ENCODE measurements at places on chromosomes 16 and 17.

GRCh38 chr17:29682987-29683386 lies 60.3 kb upstream of the CORO6 start:
- DNase-seq, result peak; percentile 15

GRCh38 chr16:63703612-63704011 lies 1418.3 kb downstream of the CDH11 start:
- DNase-seq, result no peak

DNA sequence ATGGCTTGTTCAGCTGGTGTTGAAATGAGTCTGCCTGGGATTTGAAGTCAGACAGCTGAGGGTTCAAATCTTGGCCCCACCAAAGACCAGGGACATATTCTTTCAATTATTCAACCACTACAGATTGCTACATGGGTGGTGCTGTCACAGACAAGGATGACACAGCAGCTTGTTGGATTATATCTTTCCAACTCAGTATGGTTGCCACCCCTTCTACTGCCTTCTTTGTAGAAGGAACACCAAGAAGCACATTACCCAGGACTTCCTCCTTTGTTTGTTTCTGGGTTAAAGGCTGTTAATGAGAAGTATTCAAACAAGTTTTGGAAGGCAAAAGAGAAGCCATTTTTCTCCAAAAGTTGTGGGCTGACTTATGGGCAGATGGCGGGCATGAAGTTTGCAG lies 78.6 kb downstream of the COPRS start:
- DNase-seq, result no peak

- no peak for DNase-seq
Observed at GRCh38 chr17:65182233-65182632, 45.1 kb downstream of the RGS9 start.

- no peak for DNase-seq
Observed at GRCh38 chr17:10807704-10808128, 3.8 kb upstream of the TMEM238L start.

DNA sequence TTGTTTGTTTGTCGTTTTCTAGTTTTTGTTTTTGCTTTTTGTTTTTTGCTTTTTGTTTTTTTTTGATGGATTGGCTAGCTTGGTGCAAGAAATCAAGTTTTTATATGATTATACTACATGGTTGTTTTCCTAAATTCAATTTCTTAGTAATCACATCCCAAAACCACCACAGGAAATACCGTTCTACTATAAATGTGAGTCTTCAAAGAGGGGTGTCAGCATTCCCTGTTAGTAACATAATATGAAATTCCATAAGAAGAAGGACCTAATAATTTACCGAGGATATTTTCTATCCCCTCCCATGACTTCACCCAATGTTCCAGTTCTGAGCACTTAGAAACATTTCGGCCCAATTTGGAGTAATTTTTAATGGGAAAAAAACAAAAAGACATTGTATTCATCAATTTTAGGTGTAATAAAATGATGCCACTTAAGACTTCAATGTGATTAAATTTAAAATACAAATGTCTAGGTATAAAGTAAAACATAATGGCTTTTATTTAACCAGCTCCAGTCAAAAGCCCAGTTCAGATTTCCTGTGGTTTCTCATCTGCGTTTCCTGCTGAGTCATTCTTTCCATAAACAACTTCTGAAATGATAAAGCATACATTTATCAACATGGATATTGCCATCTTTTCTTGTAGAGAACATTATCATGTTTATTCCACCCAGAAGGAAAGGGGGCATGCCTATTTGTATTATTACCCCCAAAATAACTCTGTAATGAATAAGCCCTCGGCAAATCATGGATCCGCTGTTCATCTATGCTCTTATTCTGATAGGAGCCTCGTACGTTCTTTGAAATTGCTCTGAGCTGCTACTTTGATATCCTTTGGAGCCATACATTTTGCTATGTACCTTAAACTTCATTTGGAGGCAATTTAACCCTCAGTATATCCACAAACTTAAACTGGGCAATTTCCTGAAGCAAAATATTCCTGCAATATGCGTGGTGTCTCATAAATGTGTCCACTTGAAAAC lies 28.1 kb downstream of the HSBP1 start:
- peak; percentile 64 for DNase-seq

GRCh38 chr17:20908313-20909267 lies 134.2 kb downstream of the USP22 start:
- peak; percentile 86 for DNase-seq

DNA sequence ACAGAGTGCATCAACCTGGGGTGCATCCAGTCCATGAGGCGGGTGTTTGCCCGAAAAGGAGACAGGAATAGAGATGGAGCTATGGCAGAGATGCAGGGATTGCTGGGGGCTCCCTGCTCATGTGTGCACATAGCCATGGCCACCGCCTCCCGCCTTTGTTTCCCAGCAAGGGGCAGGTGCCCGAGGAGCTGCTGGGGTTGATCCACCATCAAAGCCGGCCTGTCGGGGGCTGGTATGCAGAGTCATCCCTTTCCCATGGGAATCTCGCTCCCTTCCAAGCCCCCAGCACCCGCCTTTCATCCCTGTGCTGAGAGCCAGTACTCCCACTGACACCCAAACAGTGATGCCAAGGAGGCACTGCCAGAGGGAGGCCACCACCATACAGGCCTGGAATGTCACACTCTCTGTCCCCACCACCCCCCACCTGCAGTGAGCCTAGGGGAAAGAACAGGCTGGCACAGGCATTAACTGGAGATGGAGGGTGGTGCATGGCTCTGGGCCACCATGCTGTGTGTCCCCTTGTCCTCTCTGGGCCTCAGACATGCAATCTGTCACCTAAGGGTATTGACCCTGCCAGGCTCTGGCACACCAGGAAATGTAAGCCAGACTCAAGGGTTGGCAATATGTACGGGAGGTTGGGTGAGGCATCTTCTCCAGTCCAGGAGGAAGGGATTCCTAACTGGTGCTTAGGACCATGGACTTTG lies 65.1 kb downstream of the SREBF1 start:
- no peak for DNase-seq

- no peak for DNase-seq
Observed at GRCh38 chr17:78226055-78226758, 5.2 kb upstream of the TMEM235 start.

GRCh38 chr16:74950511-74950910 lies 34.4 kb downstream of the WDR59 start:
- no peak for DNase-seq

DNA sequence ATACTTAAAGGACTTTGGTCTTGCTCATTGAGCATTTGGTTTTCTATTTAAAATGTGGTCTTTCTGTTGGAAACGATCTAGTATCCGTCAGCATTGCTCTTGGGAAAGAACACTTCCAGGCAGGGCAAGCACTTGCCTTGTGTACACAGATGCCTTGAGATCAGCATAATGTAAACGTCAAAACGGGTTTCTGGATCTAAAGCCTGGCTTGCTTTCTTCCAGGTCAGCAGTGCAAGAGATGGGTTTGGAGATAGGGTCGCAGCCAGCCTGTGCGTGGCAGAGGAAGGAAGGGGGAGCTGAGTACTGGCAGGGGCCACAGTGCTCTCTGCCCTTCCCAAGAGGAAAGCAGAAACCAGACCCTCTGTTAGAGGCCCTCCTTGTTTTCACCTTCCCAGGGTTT lies 175.5 kb downstream of the LGALS9B start:
- no peak for DNase-seq

GRCh38 chr16:31190818-31191444 lies 11.0 kb downstream of the FUS start:
- no peak for DNase-seq

GRCh38 chr17:33701910-33702309 lies 408.8 kb upstream of the ASIC2 start:
- no peak for DNase-seq

DNA sequence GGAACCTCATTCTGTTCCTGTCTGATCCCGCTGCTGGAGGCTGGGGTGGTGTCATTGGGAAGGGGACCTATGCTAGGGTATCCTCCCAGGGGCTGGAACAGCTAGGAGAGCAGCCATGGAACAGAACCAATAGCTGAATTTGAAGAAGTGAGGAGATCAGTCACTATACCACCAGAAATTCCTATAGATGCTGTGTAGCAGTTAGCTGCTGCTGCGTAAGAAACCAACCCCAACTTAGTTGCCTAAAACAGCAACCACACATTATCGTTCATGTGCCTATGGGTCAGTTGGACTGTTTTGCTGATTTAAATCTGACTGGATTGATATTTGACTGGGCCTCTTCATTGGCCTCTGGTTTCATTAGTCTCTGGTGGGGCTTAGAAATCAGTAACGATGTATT lies 20.4 kb upstream of the SYT17 start:
- DNase-seq, result no peak

GRCh38 chr16:29848420-29849297 lies 14.4 kb downstream of the CDIPT start:
- DNase-seq, result peak; percentile 64

DNA sequence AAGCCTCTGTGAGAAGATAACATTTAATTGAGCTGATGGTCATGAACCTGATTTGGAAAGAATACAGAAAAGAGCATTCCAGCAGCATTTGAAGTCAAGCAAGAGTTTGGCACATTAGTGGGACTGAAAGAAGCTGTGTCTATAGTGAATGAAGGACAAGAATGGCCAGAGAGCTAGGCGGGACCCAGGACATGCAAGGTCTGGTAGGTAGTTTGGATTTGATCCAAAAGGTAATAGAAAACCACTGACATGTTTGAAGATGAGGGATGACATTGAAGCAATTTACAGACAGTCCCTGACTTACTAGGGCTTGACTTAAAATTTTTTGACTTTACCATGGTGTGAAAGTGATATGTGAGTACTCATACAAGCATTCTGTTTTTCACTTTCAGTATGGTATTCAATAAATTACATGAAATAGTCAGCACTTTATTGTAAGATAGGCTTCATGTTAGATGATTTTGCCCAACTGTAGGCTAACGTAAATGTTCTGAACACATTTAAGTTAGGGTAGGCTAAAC lies 7.6 kb downstream of the CYB5B start:
- no peak for DNase-seq

- DNase-seq, result no peak
Observed at GRCh38 chr17:46047398-46047797, 48.3 kb downstream of the STH start.

Data from EL (cell line).